ENCODE measurements at places on chromosomes 7 and 10.

- no peak for DNase-seq
These were observed 44.2 kb downstream of the JMJD1C start for GRCh38 chr10:63421591-63421990.

DNA sequence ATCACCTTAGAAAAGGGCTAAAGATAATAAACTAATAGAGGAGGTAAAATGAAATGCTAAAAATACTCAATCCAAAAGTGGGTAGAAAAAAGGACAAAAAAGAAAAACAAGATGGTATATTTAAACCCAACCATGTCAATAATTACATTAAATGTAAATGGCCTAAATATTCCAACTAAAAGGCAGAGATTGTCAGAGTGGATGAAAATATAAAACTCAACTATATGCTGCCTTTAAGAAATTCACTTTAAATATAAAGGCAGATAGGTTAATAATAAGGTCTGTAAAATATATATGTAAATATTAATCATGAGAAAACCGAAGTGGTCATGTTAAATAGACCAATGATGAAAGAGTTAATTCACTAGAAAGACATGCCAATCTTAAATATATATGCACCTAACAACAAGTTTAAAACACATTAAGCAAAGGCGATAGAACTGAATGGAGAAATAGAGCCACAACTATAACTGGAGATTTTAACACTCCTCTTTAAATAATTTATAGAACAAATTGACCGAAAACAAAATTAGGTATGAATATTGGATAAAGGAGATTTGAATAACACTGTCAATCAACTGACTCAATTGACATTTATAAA, 159.4 kb downstream of the PLPP4 start:
- DNase-seq, result no peak

DNA sequence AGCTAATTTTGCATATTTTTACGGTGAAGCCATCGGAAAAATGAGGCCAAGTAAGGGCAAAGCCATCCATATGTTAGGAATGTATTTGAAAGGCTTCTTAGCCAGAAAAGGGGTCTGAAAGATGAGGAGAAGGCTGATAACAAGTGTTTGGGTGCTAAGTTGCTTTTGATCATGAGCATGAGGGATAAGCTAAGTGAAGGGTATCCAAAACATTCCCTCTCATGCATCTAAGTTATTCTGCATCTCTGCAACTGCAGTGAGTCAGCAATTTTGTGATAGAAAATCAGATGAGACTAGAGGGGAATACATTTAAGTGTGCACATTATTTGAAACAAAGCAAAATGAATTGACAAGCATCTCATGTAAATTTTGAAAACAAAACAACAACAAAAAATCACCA, 282.8 kb downstream of the GPR158 start:
- no peak for DNase-seq

DNA sequence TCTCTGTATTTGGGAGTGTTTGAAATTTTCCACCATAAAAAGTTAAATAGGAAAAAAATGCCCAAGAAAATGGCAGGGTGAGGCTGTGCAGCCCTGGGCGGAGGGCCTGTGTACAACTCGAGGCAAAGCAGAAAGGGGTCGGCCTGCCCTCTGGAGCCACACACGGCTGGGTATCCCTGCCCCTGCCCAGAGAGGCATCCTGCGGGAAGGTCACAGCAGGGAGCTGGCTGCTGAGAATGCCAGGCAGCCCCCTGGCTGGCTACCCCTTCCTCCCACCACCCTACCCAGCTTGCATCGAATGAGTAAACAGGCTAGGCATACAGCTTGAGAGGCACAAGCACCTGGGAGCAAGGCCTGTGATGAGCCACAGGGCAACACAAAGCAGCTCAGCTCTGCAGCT, 46.1 kb downstream of the CAMK2B start:
- DNase-seq, result no peak

GRCh38 chr10:28577506-28577905, 44.6 kb downstream of the WAC start:
- DNase-seq, result no peak

GRCh38 chr10:13969118-13969791, 361.5 kb downstream of the FRMD4A start:
- DNase-seq, result no peak

GRCh38 chr7:107860981-107861652, 29.9 kb upstream of the DLD start:
- DNase-seq, result no peak

- DNase-seq, result no peak
These were observed 508 bp upstream of the TECPR1 start for GRCh38 chr7:98252425-98253054.

GRCh38 chr10:74871595-74872382, 45.4 kb downstream of the KAT6B start:
- DNase-seq, result peak; percentile 5

GRCh38 chr7:128446306-128446705, 9.4 kb upstream of the HILPDA start:
- no peak for DNase-seq

- DNase-seq, result peak; percentile 85
These were observed 597 bp downstream of the APBB1IP start for GRCh38 chr10:26438534-26439341.

- no peak for DNase-seq
These were observed 1.1 kb upstream of the TFAM start for GRCh38 chr10:58384095-58384494.

DNA sequence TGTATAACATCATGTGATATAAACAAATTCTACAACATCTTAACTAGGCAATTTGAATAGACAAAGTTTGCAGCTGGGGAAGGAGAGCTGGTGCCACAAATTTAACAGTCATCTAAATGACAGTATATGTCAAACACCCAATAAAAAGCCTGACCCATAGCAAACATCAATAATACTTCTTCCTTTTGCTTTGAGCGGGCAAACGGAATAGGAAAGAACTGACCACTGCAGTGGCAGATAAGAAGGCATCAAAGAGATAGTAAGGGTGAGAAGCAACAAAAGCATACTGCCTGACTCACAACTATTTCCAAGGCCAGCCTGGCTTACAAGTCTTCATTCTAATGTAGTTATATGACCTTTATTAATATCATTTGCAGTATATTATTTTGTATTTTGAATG, 99.9 kb downstream of the LRRN3 start:
- no peak for DNase-seq

DNA sequence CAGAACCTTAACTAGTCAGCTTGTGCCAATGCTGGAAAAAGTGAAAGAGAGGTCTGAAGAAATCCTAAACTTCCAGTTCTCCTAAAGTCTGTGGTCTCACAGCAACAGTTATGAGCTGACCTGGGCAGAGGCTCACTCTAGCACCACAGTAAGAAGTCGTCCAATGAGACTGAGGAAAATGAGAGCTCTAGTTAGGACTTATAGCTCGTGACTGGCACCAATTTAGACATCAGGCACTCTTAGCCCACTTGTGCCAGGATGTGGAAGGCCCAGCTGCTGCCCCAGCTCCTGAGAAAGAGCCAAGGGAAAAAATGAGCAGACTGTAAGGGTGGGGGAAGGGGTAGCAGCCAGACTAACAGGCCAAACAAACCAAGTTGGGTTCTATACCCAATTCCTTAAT, 7.6 kb downstream of the MMS19 start:
- no peak for DNase-seq

- no peak for DNase-seq
These were observed 97.4 kb downstream of the SVOPL start for GRCh38 chr7:138603549-138604318.

- DNase-seq, result no peak
These were observed 228.5 kb downstream of the SLC25A13 start for GRCh38 chr7:96093435-96093834.

DNA sequence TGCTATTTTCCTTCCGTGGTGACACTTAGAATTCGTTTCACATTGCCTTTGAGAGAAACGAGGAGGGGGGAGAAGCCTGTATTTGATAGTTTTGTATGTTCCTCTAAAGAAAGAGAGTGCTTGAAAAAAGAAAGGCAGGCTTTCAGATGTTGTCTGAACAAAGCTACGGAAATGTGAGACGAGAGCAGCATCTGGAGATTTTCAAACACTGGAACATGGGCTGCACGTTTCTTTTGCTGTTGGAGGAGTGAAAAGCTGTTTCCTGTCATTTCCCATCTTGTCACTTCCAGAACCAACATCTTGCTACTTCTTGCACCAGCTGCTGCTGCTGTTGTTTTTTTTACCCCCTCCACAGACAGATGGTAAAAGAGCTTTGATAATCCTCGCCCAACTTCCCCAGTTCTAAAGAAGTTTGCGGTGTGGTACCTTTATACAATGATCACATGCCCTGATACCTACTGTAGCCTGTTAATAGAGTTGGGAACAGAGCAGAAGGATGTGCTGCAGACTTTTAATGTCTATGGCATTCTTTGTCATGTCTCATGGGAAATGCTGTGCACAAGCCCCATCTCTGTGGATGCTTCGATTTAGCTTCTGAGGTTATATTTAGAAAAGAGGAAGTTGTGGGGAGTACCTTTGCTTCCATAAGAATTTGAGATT, 408.1 kb downstream of the AUTS2 start:
- no peak for DNase-seq

DNA sequence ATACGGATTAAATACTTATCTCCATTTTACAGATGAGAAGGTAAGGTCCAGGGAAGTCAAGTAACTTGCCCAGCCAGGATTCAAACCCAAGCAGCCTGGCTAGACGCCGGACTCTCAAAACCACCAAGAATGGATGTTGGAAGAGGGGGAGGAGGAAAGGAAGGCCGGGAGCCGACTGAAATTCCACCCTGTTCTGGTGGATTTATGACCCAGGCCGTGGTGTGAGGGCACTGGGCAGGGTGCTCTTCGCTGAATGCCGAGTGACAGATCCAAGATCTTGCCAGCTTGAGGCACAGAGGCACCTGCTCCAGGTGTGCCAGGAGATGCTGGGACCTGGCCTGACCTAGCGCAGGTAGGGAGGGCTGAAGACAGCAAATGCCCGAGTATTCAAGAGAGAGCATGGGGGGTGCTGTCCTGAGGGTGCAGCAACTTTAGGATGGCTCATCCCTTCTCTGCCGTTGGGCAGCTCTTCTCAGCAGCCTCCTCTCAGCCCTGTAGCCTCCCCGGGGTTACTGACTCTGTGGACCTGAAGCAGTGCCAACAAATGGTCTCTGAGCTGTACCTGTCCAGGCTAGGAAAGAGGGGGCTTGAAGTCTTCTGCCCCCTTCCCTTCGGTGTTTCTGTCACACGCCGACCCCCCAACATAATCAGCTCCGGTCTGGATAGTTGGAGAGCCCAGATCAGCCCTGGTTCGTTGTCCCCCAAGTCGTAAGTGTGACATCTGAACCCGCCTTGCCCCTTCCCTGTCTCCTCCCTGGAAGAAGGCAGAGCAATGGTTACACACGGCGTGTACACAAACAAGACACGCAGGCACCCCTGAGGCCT, 713 bp downstream of the LOXL4 start:
- no peak for DNase-seq

DNA sequence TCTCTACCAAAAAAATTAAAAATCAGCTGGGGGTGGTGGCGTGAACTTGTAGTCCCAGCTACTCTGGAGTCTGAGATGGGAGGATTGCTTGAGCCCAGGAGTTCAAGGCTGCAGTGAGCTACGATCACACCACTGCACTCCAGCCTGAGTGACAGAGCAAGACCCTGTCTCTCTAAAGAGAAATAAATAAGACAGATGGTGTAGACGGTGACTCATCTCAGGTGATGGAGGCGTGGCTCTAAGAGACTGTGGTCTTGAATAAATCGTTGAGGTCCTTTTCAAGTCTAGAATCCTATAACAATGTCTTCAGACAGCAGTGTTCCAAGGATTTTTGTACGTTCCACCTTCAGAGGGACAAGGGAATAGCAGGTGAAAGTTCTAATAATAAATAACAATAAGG, 53.8 kb upstream of the PFKFB3 start:
- peak; percentile 27 for DNase-seq

DNA sequence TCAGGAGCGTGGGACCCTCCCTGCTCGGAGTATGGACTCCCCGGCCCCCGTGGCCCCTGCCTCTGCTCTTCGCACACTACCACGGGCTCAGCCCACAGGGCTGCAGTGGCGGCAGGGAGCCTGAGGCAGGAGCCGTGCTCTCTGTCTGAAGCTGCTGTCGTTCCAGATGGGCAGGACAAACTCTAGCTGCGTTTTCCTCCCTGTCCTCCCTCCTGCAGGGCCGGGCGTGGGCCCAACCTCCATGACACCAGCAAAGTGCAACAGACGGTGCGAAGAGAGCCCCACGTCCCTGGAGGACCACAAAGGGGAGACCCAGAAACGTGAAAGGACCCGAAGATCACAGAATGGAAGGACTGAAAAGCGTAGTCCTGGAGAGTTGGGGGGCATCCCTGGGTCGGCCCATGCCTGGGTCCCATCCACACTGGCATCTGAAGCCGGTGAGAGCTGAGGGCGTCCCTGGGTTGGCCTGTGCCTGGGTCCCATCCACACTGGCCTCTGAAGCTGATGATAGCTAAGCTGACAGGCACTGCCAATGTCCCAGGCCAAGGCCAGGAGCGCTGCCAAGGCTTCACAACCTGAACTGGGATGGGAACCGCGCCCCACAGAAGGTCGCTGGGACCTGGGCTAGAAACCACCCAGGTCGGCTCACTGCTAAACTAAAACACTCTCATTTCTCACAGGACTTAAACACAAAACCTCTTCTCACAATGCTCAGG, 267.0 kb downstream of the MAD1L1 start:
- DNase-seq, result no peak

DNA sequence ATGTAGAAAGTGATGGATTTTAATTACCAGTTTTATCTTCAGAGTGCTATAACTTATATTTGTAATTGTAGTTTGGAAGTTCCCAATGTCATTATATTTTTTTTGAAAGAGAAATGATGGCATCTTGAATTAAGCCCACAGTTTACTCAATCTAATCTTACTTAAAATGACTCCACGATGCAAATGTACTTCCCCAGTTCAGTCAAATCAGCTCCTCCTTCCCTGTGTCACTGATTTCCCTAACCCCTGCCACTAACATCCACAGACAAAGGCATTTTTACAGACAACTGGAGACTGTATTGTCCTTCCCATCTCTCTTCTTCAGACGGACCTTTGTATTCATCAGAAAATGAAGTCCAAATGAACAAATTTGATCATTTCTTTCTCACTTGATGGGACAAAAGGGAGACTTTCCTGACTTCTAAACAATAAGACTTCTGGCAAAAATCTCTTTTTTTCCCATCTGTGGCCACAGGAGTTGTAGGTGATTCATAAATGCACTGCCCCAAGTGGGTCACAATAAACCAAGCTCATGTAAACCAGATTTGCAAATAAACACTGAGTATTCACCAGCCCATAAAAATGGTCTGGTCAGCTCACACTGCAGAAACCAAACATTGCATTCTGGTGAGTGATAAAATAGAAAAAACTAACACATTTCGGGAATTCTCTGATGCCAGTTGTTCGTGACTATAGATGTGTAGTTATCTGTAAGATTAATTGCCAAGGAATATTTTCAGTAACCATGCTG, 162.9 kb downstream of the FANK1 start:
- DNase-seq, result no peak

DNA sequence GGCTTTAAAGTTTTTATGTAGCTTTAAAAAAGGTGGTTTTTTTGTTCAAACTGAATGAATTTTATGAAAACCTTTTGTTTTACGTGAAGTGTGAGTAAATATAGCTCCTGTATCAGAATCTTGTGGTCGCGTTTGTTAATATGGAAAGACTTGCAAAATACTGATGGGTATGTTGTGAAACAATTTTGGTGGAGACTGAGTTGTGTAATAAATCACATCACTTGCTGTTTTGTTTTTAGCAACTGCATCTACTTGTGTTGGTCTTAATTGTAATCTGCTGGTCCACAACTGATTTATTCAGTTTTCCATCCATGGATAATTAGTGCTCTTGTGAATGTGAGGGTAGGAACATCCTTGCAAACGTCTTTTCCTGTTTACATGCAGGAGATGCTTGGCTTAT, 10.5 kb downstream of the PLXDC2 start:
- no peak for DNase-seq

Data from activated naive CD8-positive, alpha-beta T cell treated with anti-CD3 and anti-CD28 coated beads for 36 hours (primary cell).